ENCODE measurements at places on chromosomes 11 and 22.

- DNase-seq, result peak; percentile 87
These were observed 19.2 kb upstream of the ADSL start for GRCh38 chr22:40326905-40327735.

DNA sequence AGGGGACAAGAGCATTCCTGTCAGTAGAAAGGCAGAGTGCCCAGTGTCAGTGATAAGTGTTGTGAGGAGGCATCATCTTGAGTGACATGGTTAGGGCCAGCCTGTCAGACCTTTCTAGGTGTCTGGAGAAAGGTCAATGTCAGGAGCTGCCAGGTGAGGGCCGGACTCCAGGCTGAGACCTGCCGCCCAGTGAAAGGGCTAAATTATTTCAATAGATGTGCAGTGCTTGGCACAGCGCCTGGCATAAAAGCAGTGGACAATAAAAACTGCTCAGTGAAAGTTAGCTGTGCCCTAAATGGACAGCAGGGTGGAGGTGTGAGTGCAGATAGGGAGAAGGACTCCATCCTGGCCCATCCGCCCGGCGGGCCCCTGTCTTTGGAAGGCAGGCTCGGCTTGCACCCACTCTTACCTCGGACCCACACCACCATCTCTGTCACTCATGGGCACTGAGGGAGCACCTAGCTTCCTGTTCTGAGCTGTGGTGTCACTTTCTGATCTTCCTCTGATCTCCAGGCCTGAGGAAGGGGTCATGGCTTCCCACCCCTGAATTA is 23.5 kb upstream of the WNT11 start:
- no peak for DNase-seq

GRCh38 chr11:45145379-45146071 is 914 bp upstream of the PRDM11 start:
- DNase-seq, result no peak

- DNase-seq, result no peak
These were observed 658 bp downstream of the STIP1 start for GRCh38 chr11:64186492-64187165.

- DNase-seq, result no peak
These were observed 844.3 kb upstream of the TENM4 start for GRCh38 chr11:80284946-80285785.
